Brain pericyte (primary cell): ENCODE measurements at places on chromosomes 7 and 10.

- no peak for DNase-seq
These were observed 126.7 kb upstream of the ZWINT start for GRCh38 chr10:56487746-56488145.

DNA sequence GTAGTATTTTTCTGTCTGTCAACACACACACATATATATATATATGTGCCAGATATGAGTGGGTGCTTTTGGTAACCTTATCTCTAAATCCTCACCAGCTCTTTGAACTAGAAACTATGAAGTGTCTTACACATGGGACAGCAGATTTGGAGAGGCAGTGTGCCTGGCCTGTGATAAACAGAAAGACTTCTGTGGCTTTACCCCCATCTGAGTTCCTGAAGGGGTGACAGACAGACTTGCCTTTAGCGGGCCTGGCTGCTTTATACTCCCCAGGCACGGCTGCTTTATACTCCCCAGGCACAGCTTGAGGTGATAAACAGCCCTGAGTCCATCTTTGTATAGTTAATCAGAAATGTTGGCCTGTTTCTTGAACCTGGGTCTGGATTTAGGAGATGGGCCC is 5.6 kb downstream of the BAG3 start:
- no peak for DNase-seq

DNA sequence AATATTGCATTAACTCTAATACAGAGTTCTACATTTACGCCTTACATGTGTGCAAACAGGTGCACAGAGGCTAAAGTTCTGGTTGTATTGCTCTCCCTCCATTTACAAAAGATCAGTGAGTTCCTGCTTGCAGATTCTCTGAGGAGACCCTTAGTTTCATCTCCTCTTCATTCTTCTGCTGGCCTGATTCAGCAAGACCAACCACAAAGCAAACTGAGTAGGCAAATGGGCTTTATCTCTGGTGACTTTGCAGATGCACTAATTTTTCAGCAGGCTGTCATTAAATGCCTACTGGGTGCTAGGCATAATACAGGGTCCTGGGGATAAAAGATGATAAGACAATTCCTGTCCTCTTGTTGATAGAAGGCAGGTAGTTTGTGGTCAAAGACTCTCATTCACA is 56.4 kb downstream of the MET start:
- DNase-seq, result no peak

DNA sequence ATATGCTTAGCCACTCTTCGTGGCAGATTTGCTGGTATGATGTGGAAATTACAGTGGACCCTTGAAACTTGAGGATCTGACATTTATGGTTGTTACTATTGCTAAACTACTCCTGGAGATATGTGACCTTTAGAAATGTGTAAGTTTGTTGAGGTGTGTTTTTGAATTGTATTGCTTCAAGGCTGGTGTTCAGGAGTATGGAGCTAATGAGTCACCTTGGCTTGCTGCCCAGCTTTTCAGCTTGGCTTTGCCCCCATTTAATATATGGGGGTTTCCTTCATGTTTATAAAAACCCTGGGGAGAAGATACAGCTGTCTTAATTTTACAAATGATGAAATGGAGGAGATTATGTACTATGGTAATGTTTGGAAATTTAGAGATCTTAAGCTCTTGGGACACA is 11.6 kb downstream of the HBP1 start:
- DNase-seq, result peak; percentile 55

DNA sequence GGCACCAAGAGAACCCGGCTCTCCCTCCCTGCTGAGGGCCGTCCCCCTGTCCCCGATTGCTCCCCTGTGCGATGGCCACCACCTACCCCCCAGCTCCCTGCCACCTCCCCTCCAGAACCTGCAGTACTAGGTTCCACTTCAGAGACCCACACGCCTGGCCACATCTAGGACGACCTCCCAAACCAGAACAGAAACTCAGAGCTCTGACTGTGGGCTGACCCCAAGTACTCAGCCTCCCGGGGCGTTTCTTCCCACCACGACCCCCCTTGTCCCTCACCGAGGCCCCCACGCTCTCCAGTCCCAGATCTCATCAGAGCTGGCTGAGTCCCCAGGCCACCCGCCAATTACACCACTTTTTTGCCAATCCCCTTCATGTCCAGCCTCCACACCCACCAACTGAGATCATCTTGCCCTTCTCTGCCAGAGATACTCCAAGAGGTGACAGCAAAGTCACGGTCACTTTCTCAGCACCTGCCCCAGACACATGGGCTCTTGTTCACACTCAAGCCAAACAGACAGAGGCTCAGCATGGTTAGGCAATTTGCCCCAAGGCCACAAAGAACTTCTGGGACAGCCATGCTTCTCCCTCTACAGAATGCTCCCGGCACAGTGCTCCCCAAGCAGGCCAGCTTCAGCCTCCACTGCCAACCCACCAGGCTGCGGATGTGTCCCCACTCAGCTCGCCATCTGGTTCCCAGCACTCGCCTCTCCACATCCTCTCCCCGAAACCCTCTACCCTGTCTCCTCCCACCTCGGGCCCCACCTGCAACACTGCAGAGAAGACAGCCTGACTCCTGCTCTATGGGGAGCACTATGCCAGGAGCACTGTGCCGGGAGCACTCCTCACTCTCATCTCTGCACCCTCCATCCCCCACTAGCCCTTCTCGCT is 4.7 kb downstream of the TMEM120A start:
- DNase-seq, result no peak

- no peak for DNase-seq
These were observed 545.7 kb downstream of the SDK1 start for GRCh38 chr7:3846738-3847137.

- DNase-seq, result no peak
These were observed 101.9 kb downstream of the WDR37 start for GRCh38 chr10:1158066-1158465.

- DNase-seq, result no peak
These were observed 36.4 kb downstream of the IL2RA start for GRCh38 chr10:6025683-6026255.

DNA sequence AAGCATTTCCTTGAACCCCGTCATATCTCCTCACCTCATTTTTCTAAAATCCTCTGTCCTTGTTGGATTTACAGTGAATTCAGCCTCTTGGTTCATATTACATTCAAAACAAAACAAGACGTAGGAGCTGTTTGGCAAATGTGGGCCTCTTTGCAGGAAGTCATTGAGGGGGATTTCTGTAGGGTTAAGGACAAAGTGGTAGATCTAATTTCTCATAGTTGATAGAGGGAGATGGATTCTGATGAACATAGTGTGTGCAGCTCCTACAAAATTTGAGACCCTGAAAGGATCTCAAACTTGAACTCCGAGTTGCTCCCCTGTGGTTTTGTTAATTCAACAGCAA is 682 bp downstream of the TBXAS1 start:
- DNase-seq, result no peak

GRCh38 chr7:29495653-29496052 is 68.0 kb upstream of the PRR15 start:
- no peak for DNase-seq
